ENCODE measurements at places on chromosomes 11 and 22.
A peak's percentile ranks its signal among the peaks of the same experiment; 100 is the strongest.

GRCh38 chr22:17950651-17951214 lies 73.6 kb downstream of the MICAL3 start:
- no peak for DNase-seq

DNA sequence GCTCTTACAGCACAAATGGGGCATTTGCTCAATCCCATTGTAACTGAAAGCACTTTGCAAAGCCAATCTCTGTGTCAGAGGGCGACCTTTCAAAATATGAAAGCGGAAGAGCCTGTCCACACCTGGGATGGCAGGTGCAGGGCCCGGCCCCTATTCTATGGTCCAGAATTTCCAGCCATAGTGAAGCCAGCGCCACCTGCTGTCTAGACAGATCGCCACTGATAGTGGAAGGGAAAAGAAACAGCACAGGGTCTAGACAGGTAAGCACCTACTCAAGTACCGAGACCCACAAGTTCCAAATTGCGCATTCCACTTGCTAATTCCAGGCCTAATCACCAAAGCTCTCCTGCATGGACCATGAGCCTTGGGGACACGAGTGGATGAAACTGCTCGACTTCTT lies 141.4 kb downstream of the NTM start:
- DNase-seq, result peak; percentile 12

GRCh38 chr22:45344334-45344733 lies 34.6 kb downstream of the FAM118A start:
- DNase-seq, result no peak

DNA sequence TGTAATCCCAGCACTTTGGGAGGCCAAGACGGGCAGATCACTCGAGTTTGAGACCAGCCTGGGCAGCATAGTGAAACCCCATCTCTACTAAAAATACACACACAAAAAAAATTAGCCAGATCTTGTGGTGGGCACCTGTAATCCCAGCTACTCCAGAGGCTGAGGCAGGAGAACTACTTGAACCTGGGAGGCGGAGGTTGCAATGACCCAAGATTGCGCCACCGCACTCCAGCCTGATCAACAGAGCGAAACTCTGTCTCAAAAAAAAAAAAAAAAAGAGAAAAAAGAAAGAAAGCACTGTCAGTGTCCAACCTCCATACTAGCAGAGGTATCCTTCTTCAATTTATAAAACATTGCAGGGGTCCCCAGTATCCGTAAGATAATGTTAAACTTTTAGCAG lies 17.8 kb downstream of the RAB6A start:
- no peak for DNase-seq

- peak; percentile 30 for DNase-seq
Measured at GRCh38 chr22:30538280-30538679, 8.3 kb downstream of the SEC14L6 start.

DNA sequence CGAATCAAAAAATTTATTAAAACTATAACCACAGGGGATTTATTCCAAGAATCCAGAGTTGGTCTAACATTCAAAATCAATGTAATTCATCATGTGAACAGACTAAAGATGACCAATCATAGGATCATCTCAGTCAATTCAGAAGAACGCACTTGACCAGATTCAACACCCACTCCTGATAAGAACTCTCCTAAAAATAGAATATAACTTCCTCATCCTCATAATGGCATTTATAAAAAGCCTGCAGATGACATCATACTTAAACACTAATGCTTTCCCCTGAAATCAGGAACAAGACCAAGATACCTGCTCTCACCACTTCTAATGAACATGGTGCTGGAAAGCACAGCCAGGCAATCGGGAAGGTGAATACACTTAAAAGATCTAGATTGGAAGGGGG lies 10.5 kb upstream of the MUC2 start:
- no peak for DNase-seq

- no peak for DNase-seq
Measured at GRCh38 chr22:26072621-26073020, 96.6 kb upstream of the SEZ6L start.

GRCh38 chr11:100963375-100963774 lies 166.2 kb downstream of the PGR start:
- DNase-seq, result no peak

DNA sequence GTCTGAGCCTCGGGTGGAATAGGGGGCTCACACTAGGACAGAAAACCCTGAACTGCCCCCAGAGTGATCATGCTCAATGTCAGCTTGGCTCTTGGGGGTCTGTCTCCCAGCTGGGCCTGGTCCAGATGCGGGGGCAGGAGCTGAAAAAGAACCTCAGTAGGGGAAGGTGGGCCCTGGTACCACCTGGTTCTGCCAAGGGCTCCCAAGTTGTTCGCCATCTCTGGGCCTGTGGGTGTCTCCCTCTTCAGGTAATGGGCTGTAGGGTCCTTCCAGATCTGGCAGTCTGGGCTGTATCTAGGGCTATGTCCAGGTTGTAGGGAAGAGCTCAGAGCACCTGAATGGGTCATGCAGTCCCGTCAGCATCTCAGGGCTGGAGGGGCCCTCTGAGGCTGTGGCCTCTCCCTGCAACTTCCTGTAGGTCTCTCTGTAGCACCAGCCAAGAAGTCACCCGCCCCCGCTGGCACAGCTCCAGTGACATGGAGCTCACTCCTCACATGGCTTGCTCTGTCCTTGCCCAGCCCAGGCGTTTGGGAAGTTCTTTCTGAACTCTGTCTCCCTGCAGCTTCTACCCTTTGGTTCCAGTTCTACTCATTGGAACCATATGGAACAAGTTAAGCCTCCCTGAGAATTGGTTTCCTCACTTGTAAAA lies 33.0 kb upstream of the SOX10 start:
- peak; percentile 52 for DNase-seq
